NCI-H1436 treated with DMSO at 0.1 percent for 48 hours (cell line): ENCODE measurements at places on chromosomes 13 and 19.

- no peak for DNase-seq
Measured at GRCh38 chr13:109870696-109871370, 84.5 kb upstream of the IRS2 start.

GRCh38 chr13:113601166-113602070, 16.9 kb downstream of the TFDP1 start:
- no peak for DNase-seq

GRCh38 chr13:45510672-45511071, 45.9 kb downstream of the COG3 start:
- no peak for DNase-seq

GRCh38 chr19:35119578-35120155, 4.0 kb downstream of the FXYD3 start:
- DNase-seq = no peak

DNA sequence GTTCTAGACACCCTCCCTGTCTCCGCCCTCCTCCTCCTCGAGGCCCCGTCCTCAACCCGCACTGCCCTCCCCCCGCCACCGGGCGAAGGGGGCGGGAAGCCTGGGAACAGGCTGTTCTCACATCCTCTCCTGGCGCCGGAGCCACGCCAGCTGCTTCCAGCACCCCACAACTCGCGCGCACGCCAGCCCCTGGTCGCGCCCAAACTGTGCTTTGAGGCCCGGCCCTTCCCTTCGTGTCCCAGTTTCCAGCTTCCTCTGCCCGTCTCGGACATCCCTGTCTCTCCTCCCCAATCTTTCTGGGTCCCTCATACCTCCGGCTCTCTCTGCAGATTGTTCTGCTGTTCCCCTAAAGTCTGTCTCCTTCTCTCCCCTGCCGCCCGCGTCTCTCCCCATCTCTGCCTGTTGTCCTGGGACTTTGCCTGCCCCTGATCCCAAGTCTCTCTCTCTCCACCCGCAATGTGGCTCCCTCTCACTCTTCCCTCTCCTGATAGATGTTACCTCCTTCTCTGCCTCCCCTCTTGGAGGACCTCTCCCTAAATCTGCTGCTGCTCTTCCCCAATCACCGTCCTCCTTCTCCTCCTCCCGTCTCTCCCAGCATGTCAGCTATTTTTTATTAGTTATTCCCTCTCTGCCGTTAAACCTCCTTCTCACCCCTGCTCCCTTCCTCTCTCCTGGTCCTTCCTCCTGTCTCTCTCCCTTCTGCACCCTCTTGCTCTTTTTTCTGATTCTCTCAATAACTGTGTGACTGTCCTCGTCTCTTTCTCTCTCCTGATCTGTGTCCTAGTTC, 14.2 kb downstream of the DPF1 start:
- no peak for DNase-seq

DNA sequence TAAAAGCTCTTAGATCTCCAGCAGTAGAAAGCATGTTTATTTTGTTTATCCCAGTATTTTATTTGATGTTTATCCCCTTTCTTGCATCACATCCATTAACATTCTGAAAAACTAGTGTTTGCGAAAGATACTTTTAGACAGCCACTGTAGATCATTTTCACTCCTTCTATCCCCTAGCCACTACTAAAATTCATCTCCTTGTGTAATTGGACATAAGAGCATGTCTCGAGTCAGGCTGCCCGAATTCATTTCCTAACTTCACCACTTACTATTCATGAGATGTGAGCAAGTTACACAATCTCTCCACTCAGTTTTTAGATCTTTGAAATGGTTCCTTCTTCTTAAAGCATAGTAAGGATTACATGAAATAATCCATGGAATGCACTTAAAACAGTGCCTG, 514.0 kb downstream of the KLF5 start:
- no peak for DNase-seq

DNA sequence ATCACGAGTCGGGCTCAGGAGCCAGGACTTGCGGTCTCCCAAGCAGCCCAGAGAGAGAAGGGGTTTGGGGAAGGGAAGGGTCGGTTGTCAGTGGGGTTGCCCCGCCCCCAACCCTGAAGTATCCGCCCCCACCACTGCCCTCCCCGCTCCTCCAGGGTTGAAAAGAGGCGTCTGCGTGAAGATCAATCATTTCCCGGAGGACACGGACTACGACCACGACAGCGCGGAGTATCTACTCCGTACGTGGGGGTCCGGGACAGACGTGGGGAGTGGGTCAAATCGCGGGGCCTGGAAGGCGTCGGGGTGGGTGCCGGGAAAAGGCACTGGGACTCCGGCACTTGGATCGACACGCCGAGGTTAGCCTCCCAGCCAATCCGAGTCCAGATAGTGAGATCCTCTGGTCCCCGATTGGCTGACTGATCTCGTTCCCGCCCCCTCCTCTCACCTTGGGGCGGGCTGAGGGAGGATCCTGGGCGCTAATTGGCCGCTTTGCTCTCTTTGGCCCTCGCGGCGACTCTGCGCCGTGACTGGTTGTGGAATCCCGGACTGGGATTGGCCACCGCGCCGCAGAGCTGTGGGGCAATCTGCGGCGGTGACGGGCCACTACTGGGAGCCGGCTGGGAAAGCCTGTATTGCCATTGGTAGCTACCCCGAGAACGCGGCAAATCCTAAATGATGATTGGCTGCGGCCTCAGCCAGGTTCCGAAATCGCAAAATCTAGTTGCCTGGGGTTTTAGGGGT, 13.3 kb upstream of the CACNG6 start:
- no peak for DNase-seq

DNA sequence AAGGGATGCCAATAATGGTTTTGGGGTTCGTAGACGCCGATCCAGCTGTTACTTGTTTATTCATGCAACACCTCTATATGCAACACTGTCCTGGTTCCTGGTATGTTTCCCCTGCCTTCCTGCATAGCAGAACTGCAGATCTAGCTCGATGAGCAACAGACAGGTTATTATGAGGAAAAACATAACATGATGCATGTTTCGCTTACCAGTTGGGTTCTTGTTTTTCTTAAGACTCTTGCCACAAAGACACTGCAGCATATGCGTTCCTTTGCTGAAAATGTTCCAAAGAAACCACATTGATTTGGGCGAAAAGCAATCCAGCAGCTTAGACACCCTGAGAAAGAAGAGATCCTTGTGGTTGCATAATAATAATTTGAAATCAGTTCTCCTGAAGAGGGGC, 583 bp downstream of the FGF14 start:
- DNase-seq = no peak

GRCh38 chr19:4267101-4267900, 11.8 kb upstream of the SHD start:
- DNase-seq = no peak

DNA sequence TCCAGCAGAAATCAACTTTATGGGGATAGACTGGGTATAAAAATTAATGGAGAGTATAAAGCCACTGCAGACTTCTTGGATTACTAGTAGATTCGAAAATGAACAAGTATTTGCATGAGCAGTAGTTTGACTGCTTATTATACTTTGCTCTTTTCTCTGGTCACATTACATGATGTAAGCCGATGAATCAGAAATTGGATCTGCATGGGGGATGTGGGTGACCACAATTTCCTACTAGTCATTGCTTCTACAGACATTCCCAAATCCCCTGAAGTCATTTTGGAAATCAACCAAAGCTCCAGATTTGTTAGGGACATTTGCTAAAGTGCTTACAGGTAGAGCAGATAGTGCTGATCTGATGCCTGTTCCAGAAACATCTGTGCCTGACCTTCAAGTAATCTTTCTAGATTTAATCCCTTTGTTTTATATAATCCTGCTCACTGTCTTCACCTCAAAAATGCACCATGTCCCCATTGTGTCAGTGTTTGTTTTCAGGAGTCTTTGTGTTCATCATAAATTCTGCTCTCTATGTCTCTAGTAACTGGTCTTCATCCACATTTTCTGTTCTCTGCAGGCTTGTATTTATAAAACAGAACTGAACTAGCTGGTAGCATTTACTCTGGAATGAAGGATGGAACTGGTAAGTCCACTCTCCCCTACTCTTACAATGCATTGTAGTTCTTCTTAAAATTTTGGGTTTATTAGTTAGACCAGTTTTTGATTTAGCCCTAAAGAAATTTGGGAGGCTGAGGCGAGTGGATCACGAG, 201.5 kb upstream of the CSNK1A1L start:
- no peak for DNase-seq

DNA sequence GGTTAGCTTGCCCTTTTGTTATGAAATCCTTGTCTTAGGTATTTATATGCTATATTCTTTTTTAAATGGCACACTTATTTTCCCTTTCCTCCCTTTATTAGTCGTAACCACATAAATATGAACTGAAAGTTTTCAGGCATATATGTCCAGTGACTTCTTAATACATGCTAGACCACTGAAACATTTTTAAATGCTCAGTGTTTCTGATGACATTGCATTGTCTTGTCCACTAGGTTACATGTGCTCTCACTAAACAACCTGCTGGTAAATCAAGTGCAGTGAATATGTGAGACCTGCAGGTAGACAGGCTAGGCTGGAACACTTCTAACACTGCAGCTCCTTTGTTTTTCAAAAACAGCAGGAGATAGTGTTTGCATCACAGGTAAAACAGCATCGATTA, 332.6 kb upstream of the DACH1 start:
- no peak for DNase-seq

- no peak for DNase-seq
Measured at GRCh38 chr19:35436477-35437405, 11.3 kb upstream of the FFAR2 start.

DNA sequence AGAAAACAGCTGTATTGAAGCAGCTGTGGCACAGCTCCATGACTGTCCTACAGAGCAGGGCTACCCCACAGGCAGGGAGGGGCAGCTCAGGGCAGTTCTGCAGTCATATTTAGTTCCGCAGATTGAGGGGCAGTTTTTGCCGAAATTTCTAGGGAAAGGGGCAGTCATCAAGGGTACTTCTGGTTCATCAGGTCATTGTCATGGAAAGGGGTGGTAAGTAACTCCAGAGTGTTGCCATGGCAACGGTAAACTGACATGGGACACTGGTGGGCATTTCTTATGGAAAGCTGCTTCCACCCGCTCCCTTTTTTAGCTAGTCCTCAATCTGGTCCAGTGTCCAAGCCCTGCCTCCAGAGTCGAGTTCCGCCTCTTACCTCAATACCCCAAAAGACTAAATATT, 702.8 kb downstream of the LIG4 start:
- DNase-seq = no peak

DNA sequence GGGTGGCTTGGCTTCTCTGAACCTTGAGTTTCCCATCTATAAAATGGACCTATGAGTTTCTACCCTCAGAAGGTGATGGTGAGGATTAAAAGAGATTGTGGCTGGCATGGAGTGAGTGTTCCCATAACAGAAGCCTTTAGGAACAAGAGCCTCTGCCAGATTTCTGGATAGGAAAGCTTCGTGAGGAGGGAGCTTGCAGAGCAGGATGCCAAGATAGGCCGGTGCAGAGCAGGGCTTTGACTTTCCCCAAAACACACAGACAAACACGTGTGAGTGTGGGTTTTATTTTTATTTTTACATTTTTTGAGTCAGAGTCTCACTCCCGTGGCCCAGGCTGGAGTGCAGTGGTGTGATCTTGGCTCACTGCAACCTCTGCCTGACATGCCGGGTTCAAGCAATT, 3.7 kb upstream of the CNN1 start:
- DNase-seq = no peak
